Right ventricle myocardium superior (tissue), 1 donor: ENCODE measurements at places on chromosomes 2 and 18. TPM values are rescaled to one million over a fixed set of nuclear protein-coding genes. Genes with fewer than 3 reads are reported as not detected.

The HTR2B gene
- 0.24 TPM for total RNA-seq

The GULP1 gene
- total RNA-seq: 4.6 TPM

The HRH4 gene
- not detected for total RNA-seq

The C2orf92 gene
- total RNA-seq: 1.2 TPM

The IL1RL1 gene
- 1.3 TPM for total RNA-seq

The GPR155 gene
- total RNA-seq: 14.7 TPM

The RAB31 gene
- 12.1 TPM for total RNA-seq

The GCG gene
- not detected for total RNA-seq

The LOXL3 gene
- total RNA-seq: 3.6 TPM

The NT5DC4 gene
- not detected for total RNA-seq

The RAB27B gene
- total RNA-seq: 0.30 TPM

The C2orf78 gene
- not detected for total RNA-seq

The CDH20 gene
- total RNA-seq: 0.05 TPM

The GTF2A1L gene
- not detected for total RNA-seq

The SH3BP4 gene
- total RNA-seq: 9.0 TPM

The KIAA2012 gene
- total RNA-seq: not detected

The G6PC2 gene
- total RNA-seq: not detected

The MEP1B gene
- not detected for total RNA-seq

The HOXD4 gene
- total RNA-seq: not detected

The ESPNL gene
- not detected for total RNA-seq

The SRD5A2 gene
- total RNA-seq: not detected

The SEPTIN10 gene
- 49.3 TPM for total RNA-seq

The SAG gene
- not detected for total RNA-seq

The SULT1C4 gene
- 2.7 TPM for total RNA-seq

The MATN3 gene
- total RNA-seq: 0.16 TPM

The MC5R gene
- total RNA-seq: not detected

The PTMA gene
- 195 TPM for total RNA-seq
